ENCODE measurements at places on chromosomes 11 and 22.

DNA sequence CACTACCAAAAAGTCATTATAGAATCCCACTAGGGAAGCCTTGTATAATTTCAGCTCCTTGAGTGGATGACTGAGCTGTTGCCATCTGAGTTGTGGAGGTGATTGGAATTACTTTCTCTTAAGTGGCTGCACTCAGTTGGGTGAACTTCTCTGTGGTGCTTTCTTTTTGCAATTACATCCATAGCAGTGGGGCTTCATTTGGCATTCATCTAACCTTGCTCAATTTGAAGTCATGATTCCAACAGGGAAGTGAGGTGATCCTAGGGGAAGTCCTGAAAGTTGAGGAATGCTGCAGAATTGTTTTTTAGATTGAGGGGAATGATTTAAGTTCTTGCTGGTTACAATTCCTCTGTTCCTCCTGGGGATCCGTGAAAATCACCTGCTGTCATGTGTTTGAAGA is 39.6 kb downstream of the ARHGAP42 start:
- no peak for DNase-seq

GRCh38 chr11:133896028-133896427 is 50.7 kb upstream of the SPATA19 start:
- DNase-seq, result no peak

GRCh38 chr11:112321501-112322172 is 61.0 kb upstream of the PLET1 start:
- DNase-seq, result no peak

DNA sequence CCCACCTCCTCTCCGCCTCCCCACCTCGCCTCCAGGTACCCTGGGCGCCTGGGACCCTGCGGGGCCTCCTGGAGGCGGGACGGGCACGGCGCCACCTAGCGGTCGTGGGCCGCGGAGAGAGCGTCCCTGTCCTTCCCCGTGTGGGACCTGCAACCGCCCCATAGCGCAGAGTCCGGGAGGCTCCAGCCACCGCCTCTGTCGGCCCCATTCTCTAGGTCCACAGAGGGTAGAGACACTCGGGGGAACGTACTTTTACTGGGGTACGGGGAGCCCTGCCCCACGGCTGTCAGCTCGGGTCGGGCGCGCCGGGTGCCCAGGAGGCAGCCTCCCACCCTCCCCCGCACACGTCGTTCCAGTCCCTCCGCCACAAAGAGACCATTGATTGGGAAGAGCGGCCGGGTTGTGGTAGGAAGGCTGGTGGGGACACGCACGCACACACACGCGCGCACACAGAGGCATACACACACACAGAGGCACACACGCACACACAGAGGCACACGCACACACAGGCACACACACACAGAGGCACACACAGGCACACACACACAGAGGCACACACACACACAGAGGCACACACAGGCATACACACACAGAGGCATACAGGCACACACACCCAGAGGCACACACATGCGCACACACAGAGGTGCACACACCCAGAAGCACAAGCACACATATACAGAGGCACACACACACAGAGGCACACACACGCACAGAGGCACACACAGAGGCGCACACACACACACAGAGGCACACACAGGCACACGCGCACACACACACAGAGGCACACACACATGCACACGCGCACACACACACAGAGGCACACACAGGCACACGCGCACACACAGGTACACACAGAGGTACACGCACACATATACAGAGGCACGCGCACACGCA is 12.6 kb upstream of the NECTIN1 start:
- no peak for DNase-seq

DNA sequence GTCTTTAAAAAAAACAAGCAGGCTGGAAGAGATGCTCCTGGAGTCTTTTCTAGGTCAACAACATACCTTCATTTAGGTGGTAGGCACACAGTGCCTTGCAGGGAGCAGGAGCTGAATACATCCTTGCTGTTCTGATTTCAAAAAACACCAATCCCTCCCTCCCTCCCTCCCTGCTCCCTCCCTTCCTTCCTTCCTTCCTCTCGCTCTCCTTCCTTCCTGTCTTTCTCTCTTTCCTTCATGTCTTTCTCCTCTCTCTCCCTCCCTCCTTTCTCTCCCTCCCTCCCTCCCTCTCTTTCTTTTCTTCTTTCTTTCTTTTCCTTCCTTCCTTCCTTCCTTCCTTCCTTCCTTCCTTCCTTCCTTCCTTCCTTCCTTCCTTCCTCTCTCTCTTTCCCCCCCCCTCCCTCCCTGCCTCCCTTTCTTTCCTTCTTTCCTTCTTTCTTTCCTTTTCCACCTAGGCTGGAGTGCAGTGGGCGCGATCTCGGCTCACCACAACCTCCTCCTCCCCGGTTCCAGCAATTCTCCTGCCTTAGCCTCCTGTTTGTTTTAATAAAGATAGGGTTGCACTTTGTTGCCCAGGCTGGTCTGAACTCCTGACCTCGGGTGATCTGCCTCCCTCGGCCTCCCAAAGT is 245.1 kb downstream of the MIAT start:
- DNase-seq, result no peak

DNA sequence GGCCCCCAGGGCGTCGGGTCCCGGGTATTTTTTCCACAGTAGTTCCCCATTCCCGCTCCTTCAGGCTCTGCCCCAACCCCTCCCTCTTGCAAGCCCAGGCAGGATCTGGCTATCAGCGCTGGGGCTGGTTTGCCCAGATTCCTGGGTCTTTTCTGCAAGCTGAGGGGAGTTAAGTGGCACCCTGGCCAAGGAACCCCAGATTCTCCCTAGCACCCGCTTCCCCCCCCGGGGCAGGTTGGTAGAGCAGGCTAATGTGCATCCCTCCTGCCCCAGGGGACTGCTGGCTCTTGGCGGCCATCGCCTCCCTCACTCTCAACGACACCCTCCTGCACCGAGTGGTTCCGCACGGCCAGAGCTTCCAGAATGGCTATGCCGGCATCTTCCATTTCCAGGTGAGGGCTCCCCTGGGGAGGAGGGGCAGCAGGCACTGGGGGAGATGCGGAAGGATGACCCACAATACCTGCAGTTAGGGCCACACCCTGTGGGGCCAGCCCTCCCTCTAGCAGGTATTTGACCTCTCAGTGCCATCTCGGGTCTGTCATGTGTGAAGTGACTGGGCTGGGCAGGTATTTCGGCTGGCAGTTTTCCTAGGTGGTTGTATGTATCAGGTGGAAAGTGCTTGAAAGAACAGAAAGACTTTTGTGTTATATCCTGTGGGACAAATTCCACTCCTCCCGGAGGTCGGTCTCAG is 1.6 kb downstream of the CAPN1 start:
- no peak for DNase-seq

DNA sequence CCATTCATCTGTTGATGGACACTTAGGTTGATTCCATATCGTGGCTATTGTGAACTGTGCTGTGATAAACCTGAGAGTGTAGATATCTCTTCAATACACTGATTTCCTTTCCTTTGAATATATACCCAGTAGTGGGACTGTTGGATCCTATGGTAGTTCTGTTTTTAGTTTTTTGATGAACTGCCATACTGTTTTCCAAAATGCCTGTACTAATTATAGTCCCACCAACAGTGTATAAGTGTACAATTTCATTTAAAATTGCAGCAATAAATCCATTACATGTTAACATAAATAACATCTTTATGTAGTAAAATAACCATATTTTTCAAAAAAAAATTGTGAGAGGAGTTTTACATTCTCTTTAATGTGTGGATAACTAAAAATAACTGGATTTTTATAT is 65.0 kb upstream of the SYT9 start:
- no peak for DNase-seq

GRCh38 chr22:27283714-27284113 is 517.8 kb downstream of the MN1 start:
- DNase-seq, result no peak

- no peak for DNase-seq
Measured at GRCh38 chr11:22539821-22540256, 85.8 kb downstream of the FANCF start.

GRCh38 chr11:88179141-88179540 is 3.9 kb upstream of the RAB38 start:
- no peak for DNase-seq

DNA sequence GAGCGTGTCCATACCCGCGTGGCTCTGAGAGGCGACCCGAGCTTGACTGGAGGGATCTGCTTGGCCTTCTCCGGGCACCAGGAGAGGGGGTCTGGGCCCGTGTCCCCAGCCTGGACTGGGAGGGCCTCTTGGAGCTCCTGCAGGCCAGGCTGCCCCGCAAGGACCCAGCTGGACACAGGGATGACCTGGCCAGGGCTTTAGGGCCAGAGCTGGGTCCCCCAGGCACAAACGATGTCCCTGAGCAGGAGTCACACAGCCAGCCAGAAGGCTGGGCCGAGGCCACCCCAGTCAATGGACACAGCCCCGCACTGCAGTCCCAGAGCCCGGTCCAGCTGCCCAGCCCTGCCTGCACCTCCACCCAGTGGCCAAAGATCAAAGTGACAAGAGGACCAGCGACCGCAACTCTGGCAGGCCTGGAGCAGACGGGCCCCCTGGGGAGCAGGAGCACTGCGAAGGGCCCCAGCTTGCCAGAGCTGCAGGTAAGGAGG is 38.2 kb downstream of the TRIOBP start:
- no peak for DNase-seq

GRCh38 chr11:95239871-95240649 is 9.1 kb upstream of the SESN3 start:
- DNase-seq, result no peak

DNA sequence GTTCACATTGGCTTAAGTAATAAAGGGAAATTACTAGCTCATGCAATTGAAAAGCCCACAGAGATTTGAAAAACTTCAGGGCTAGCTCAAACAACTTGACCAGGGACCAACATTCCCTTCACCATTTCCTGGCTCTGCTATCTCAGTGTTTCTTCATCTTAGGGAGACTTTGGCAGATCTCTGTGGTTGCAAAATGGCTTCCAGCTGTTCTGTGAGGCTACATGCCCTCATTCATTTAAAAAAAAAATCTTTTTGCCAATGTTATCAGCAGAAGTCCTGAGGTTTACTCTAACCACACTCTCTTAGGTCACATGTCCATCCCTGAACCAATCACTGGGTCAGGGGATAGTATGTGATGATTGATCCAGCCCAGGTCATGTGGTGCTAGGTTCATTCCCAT is 13.9 kb upstream of the RASSF10 start:
- no peak for DNase-seq

Measured in ascending aorta (tissue), 2 donors.